Cardiac muscle cell (in vitro differentiated cells and primary cell): ENCODE measurements at places on chromosomes 5 and 9. TPM values are rescaled to one million over a fixed set of nuclear protein-coding genes. Genes with fewer than 3 reads are reported as not detected.

- no peak for DNase-seq
Observed at GRCh38 chr5:121378046-121378445, 473.6 kb upstream of the FTMT start.

DNA sequence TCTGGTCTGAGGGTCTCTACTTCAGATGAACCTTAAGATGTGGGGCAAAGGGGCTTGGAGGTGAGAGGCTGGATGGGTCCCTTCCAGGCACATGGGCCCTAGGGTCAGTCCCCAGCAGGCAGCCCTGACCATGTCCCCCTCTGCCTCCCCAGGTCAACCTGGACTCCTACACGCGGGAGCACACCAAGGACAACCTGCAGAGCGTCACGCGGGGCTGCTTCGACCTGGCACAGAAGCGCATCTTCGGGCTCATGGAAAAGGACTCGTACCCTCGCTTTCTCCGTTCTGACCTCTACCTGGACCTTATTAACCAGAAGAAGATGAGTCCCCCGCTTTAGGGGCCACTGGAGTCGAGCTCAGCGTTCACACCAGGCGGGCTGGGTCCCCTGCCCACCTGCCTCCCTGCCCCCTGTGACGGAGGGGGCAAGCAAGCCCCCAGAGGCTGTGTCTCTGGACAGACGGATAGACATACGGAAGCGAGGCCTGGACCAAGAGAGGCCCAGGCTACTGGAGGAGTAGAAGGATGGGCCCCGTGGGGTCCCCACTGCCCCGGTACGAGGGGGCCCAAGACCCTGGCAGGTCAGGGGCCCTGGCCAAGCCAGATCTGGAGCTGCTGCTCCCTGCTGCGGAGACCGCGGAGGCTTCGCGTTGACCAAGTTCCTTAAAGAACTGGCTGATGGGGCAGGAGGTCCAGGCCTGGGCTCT is 133.2 kb downstream of the RGS3 start:
- DNase-seq = no peak

- DNase-seq = no peak
Observed at GRCh38 chr5:172858511-172858989, 24.5 kb downstream of the ERGIC1 start.

DNA sequence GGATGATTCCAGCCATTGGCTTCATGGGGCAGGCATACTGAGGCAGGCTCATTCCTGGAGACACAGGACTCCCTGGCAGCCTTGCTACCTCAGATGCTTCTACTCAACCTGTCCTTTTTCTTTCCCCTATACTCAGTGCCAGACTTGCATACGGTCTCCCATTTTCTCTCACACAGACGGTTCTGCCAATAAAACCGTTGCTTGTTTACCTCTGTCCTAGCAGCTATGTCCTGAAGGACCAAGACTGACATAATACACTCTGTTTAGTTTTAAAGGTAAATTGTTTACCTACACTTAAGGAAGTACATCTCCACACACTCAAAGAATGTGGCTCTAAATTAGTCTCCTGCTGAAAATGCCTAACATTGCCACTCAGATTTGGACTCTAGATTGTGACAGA is 151.0 kb upstream of the RFX3 start:
- DNase-seq = no peak

DNA sequence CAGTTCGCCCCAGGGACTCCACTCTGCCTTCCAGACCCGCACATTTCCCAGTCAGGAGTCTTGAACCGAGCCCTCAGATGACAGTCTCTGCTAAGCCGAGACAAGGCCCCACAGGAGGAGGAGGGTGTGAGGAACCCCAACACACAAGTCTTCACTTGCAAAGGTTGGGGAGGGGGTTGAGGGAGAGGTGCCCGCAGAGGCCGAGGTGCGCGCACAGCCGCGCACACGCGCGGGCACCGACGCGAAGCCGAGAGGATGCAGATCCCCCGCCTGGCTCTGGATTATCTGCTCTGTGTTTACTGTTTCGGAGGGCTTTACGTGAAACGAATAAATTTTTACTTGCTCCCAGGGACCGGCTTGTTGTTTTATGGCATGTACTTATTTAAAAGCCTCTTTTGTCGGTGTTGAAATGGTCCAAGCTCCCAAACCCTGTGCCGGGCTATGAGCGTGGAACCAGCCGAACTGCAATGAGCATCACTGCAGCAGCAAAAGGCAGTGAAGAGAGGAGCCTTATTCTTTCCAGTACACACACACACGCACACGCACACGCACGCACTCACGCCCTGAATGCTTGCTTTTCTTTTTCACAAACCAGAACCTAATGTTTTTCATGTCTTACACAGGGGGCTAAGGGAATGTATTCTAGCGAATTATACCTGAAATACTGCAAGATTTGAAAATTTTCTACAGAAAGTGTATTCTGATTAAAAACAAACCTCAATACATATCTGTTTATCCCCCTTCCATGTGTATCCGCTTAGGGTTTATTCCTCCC is 297.7 kb downstream of the PARP8 start:
- no peak for DNase-seq

PPP2R2B gene
- 14.1 and 21.1 TPM in 2 replicates for total RNA-seq
